ENCODE measurements at places on chromosomes 1 and 21. TPM values are rescaled to one million over a fixed set of nuclear protein-coding genes. Genes with fewer than 3 reads are reported as not detected.

The HES5 gene
- total RNA-seq, result not detected

- DNase-seq, result no peak
These were observed 738.2 kb upstream of the ADGRL4 start for GRCh38 chr1:79744746-79745145.

DNA sequence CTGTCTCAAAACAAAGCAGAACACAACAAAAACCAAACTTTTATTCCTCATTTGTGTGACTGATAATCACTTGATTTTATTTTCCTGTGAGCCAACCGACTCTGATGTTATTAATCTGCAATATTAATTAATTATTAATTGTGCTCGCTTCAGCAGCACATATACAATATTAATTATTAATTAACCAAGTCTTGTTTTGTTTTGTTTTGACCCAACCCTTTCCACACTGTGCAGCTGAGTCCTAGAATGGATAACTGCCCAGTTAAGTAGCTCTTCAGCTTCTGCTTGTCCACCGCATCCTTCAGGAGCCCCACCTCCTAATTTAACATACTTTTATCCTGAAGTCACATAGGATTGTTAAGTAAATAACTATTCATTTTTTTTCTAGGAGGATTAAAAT is 47.4 kb upstream of the EXO1 start:
- DNase-seq, result no peak

DNA sequence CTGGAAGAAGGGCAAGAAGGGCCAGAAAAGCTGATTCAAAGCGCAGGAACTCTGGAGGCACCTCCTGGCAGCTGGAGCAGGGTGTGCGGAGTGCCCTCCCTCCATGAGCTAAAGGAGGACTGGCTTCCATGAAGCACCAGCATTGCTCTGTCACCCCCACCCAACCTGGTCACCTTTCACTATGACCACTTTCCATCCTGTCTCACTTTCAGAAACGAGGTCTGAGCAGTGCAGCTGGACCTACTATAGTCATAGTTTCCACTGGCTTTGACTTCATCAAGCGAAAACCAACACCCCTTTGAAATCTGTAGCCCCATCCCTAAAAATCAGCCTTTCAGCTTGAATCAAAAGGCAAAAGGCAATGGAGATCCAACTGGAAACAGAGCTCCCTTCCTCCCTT is 84.8 kb upstream of the CACNA1E start:
- no peak for DNase-seq

- peak; percentile 61 for DNase-seq
These were observed 617.3 kb downstream of the MATN1 start for GRCh38 chr1:30106125-30106524.

The TLR5 gene
- under 0.01 TPM for total RNA-seq

DNA sequence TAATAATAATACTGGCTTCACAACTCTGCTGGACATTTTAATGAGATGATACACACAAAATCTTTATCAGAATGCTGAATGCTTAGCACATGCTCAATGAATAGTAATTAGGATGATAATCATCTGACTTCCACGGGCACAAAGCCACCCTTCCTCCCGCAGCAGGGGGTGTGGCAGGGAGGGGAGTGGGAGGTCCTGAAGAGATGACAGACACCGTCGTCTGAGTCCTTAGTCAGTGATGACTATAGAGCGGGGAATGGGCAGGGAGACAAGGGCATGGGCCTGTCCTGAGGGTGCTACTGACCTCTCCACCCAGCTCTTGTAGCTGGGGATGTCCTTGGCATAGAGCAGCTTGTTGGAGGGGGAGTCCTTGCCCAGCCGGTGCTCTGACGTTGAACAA is 117.6 kb upstream of the CD34 start:
- DNase-seq, result no peak

All from lung microvascular endothelial cell (primary cell).